ENCODE measurements at places on chromosomes 12 and 14.

GRCh38 chr14:71365361-71365760 is 458.1 kb downstream of the PCNX1 start:
- no peak for DNase-seq

GRCh38 chr12:108724054-108724889 is 7.0 kb downstream of the CORO1C start:
- no peak for DNase-seq

DNA sequence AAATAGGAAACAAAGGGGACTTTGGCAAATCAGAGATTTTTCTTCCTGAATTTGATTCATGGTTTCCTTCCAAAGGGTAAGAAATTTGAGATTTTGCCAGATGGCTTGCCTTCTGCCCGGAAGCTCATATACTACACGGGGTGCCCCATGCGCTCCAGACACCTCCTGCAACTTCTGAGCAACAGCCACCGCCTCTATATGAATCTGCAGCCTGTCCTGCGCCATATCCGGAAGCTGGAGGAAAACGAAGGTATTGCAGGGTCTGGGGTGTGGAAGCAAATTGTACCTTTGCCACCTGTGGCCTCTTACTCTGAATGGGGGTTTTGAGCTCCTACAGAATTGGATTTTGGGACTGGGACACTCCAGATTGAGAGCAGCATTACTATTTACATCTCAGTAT is 63.5 kb downstream of the FRMD6 start:
- no peak for DNase-seq

GRCh38 chr12:115504306-115505290 is 772.9 kb downstream of the MED13L start:
- DNase-seq: no peak

GRCh38 chr12:118984161-118984943 is 3.0 kb downstream of the SRRM4 start:
- no peak for DNase-seq

DNA sequence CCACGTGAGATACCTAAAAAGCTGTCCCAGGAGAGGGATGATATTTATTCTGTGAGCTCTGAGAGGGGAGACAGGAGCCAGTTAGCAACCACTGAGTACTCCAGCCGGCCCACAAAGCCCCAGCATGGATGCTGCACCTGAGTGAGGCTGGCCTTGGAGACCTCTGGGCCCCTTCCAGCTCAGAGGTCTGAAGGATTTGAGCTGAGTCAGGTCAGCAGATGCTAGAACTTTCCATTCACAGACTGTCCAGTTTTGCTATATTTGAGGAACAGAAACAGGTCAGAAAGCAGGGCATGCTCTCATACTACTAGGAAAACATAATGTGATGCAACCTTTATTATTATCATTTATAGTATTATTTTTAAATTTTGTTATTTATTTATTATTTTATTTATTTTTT is 15.0 kb upstream of the MAPKAPK5 start:
- DNase-seq: no peak

GRCh38 chr12:80935111-80935510 is 2.6 kb downstream of the LIN7A start:
- DNase-seq: no peak

- no peak for DNase-seq
Observed at GRCh38 chr12:28318273-28318672, 128.0 kb downstream of the CCDC91 start.

- no peak for DNase-seq
Observed at GRCh38 chr12:107394693-107395092, 290.9 kb upstream of the PWP1 start.

DNA sequence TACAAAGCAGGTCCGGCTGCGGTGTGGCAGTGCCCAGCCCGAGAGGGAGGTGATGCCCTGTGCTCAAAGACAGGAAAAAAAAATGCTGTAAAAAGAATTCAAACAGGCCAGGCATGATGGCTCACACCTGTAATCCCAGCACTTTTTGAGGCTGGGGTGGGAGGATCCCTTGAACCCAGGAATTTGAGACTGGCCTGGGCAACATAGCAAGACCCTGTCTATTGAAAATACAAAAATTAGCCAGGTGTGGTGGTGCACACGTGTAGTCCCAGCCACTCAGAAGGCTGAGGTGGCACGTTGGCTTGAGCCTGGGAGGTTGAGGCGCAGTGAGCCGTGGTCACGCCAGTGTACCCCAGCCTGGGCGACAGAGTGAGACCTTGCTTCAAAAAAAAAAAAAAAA is 26.4 kb downstream of the DNAH10 start:
- no peak for DNase-seq

- no peak for DNase-seq
Observed at GRCh38 chr12:98352218-98352811, 163.1 kb upstream of the TMPO start.

GRCh38 chr12:15712823-15713660 is 76.1 kb downstream of the EPS8 start:
- no peak for DNase-seq

DNA sequence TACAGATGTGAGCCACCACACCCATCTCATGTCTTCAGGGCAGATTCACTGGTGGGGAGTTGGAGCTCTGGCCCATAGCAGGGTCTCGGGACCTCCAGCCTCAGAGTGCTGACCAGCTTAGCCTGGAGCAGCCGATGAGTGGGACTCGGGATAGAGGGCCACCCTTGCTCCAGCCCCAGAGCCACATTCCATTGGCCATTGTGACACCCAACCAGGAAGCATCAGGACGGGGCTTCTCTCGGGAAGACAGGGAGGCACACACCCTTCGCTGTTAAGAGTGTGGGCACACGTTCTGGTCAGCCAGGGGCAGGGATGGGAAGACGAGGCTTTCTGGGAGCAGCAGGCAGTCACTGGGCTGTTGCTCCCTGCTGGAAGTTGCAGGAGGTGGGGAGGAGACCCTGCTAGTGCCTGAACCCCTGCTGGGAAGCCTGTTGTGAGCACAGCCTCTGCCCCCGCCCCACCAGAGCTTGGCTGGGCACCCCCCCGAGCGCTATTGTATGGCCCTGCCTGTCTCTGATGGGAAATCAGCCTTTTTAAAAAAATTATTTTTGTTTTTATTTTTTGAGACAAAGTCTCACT is 1.6 kb downstream of the ADGRD1 start:
- no peak for DNase-seq

DNA sequence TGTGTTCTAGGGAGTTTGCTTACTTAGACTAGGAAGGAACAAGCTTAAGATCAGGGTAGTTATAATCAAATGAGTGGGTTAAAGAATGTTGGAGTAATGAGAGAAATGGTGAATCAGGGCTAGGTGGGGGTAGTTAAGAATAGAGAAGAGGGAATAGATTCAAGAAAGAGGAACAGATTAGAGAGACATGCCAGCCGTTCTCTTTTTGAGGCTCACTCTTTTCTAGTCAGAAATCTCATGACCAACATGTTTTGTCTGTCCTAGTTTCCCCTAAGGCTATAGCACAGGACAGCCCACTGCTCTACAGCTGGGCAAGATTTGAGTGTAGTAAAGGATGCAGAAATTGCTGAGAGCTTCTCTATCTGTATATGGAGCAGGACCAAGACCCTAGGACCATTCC is 258.4 kb downstream of the AKAP6 start:
- DNase-seq: no peak

GRCh38 chr14:79510659-79511058 is 700.6 kb downstream of the DIO2 start:
- DNase-seq: no peak

DNA sequence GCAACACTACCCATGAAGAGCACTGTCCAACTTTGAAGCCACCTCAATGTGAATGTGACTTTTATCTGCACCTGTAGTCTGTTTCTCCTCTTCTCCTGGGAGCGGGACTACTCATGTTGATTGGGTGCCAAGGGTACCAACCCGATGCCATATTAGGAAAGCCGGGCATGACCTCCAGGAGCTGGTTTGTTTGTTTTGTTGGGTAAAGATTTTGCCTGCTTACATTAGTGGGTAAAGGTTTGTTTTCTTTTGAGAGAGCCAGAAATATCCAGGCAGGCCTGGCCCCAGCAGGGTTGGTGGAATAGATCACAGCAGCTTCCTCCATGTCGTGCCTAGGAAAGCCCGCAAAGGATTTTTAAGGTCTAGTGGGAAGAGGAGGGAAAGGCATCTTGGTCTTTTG is 19.7 kb upstream of the ITPK1 start:
- DNase-seq: no peak

GRCh38 chr12:120242971-120243699 is 22.4 kb downstream of the PXN start:
- DNase-seq: no peak

DNA sequence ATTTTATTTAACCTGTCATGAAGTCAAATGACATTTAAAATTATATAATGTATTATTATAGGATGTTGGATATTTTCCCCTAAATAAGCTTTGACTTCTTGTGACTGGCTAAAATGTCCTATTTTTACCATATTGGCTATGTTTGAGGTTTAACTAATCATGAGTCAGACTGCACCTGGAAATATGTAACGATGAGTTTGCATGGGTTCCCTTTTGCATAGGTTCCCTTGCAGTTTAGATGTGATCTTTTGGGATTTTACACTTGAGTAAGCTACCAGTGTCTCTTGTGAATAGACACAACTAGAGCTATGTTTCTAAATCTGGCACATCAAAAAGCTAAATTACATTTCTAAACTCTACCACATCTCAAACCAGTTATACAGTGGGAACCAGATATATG is 5.2 kb downstream of the PDZRN4 start:
- DNase-seq: no peak

- DNase-seq: no peak
Observed at GRCh38 chr14:28264306-28264705, 502.3 kb upstream of the FOXG1 start.

DNA sequence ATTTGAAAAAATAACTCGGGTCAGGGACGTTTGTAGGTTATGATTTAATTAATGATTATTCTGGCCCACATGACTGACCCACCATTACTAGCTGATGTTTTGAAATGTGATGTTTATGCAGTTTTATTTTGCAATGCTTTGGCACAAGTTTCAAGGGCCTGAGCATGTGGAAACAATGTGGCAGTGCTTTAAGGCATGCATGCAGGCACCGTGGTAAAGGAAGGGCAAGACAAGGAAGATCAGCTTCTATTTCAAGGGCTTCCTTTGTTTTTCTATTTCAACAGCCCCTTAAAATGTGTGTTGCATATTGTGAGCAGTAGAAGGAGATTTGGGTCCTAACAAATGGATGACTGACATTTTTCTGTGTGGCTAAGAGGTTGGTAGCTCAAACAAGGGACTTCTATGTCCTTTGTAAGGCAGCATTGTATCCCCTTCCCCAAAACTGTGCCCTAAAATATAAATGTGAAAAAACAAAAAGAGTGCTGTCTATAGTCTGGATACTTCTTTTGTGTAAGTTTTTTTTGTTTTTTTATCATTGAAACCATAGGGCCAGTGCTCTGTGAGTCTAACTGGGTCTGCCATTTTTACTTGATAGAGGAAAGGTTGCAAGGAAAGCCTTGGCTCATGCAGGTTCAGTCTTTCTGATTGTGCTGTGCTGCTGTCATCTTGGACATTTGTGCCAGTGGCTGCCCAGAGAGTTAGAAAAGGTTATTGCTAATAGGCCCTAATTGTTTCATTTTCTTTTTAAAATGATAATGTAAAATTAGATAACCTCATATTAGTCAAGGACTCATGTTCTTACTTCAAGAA is 103.5 kb downstream of the FGD4 start:
- DNase-seq: no peak

DNA sequence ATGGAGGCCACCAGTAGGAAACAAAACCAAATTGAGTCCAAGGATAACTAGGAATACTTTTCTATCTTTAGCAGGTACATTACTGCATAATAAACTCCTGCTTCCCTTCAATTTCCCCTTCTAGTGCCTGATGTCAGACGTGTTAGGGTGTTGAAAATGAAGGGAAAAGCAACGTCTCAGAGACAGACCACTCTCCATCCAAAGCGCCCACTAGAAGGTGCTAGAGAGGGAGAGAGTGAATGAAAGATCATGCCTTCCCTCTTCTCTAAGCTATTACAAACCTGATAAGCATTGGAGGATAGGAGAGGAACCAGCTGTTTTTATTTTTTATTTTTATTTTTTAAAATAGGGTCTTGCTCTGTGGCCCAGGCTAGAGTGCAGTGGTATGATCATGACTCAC is 64.1 kb downstream of the ZNF641 start:
- no peak for DNase-seq

- no peak for DNase-seq
Observed at GRCh38 chr14:75138492-75138891, 11.6 kb upstream of the NEK9 start.

All from activated CD8-positive, alpha-beta memory T cell treated with anti-CD3 and anti-CD28 coated beads for 4 hours (primary cell).